Progenitor cell of endocrine pancreas (in vitro differentiated cells): ENCODE measurements at places on chromosomes 1 and 21. TPM values are rescaled to one million over a fixed set of nuclear protein-coding genes. Genes with fewer than 3 reads are reported as not detected.
A peak's percentile ranks its signal among the peaks of the same experiment; 100 is the strongest.

DNA sequence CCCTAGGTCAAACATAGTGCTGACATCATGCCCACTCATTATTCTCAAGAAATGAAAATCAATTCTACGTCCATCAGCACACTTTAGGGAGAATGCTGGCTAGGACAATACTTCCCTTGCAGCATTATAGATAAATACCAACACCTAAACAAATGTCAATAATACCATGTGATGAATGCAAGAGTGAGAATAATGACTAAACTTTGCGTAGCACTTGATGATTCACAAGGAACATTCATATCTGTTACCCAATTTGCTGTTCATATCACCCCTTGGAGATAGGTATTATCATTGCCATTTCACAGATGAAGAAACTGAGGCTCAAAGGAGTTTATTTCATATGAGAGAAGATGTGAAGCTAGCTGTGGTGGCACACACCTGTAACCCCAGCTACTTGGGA is 24.8 kb upstream of the EPS15 start:
- no peak for DNase-seq
- H3K27me3 ChIP-seq = no peaks in the 10 kb centered on the region
- H3K36me3 ChIP-seq = no peaks in the 10 kb centered on the region
- H3K4me1 ChIP-seq = peaks cover 3% of the 10 kb centered on the region
- no peak overlapping the region for H3K4me3 ChIP-seq
- H3K27ac ChIP-seq = no peak overlapping the region

- H3K4me1 ChIP-seq = peaks cover 10% of the 10 kb centered on the region
- DNase-seq = no peak
- H3K36me3 ChIP-seq = peaks cover 6% of the 10 kb centered on the region
- H3K27ac ChIP-seq = no peak overlapping the region
- no peaks in the 10 kb centered on the region for H3K27me3 ChIP-seq
- H3K4me3 ChIP-seq = no peak overlapping the region
Observed at GRCh38 chr1:6365047-6365446, 28.5 kb downstream of the ACOT7 start.

DNA sequence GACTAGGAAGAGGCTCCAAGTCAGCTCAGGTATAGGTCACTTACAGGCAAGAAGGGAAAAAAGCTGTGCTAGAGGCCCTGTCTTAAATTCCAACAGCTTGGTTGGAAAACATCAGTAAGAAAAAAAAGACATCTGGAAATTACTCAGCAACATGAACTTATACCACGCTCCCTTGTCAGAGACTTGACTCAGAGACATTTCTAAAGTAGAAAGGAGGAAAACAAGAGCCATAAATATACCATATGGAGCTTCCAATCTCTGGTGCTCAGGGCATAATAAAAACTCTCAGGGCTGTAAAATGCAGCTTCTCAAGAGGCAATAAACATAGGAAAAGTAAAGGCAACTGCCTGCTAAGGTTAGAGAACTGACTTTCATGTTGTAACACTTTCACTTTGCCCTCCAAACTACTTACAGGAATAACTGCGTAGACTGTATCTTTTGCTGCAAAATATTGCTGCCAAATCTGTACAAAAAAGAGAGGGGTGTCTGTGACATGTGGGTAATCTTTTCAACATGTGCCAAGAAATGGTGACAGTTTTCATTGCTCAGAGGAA is 14.7 kb downstream of the ATPAF1 start:
- no peak overlapping the region for H3K27ac ChIP-seq
- no peaks in the 10 kb centered on the region for H3K4me1 ChIP-seq

- H3K4me1 ChIP-seq = no peaks in the 10 kb centered on the region
- H3K36me3 ChIP-seq = peaks cover 6% of the 10 kb centered on the region
- DNase-seq = no peak
- no peaks in the 10 kb centered on the region for H3K27me3 ChIP-seq
- H3K27ac ChIP-seq = no peak overlapping the region
- no peak overlapping the region for H3K4me3 ChIP-seq
Observed at GRCh38 chr21:45180246-45180599, 105.8 kb downstream of the ADARB1 start.

GRCh38 chr1:198253668-198254067 is 96.9 kb downstream of the NEK7 start:
- H3K36me3 ChIP-seq = no peaks in the 10 kb centered on the region
- H3K4me3 ChIP-seq = no peak overlapping the region
- H3K27ac ChIP-seq = no peak overlapping the region
- no peak for DNase-seq
- no peaks in the 10 kb centered on the region for H3K27me3 ChIP-seq

DNA sequence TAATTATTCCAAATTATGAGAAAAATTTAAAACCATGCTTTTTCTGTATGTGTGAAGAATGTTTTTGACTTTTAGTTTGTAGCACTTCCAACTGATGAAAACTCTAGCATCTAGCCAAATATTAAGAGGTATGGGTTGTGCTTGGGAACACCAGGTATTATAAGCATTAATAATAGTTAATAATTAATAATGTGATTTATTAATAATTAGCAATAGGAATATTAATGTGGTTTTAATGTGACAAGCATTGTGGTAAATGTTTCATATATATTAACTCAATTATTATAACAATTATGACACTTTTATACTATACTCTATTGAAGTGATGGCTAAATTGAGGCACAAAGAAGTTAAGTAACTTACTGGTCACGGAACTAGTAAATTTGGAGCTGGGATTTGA is 7.9 kb downstream of the SLC30A7 start:
- no peak overlapping the region for H3K27ac ChIP-seq
- H3K4me3 ChIP-seq = no peak overlapping the region
- H3K4me1 ChIP-seq = peaks cover 6% of the 10 kb centered on the region
- no peak for DNase-seq
- peaks cover 31% of the 10 kb centered on the region for H3K36me3 ChIP-seq

GRCh38 chr1:33741749-33742148 is 122.1 kb upstream of the HMGB4 start:
- no peaks in the 10 kb centered on the region for H3K36me3 ChIP-seq
- peaks cover 21% of the 10 kb centered on the region for H3K27me3 ChIP-seq
- no peak for DNase-seq

DNA sequence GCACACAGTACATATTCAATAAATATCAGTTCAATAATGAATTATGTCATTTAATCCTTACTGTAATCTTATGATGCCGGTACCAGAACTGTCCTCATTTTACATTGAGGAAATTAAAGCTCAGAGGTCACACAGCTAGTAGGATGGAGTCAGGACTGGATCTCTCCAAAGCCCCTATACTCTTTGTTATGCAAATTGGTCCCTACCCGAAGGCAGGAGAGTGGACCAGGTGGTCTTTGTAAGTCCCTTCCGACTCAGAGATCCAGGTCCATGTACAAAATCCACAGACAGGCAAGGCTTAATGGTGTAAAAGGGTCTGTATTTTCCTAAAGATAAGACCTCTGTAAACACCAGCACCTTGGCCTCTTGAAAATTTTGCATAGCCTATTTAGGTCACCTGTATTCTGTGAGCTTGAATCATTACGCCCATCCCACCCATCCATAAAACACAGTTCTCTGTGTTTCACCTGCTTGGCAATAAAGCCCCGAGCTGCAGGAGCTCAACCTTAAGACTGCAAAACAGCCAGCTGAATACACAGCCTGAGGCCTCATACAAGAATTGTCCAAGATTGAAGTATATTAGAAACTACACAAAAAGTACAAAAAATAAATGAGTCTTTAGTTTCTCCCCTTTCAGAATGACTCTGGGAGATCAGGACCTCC is 41.7 kb downstream of the PLXNA2 start:
- no peak for DNase-seq
- H3K4me1 ChIP-seq = peaks cover 21% of the 10 kb centered on the region
- no peak overlapping the region for H3K27ac ChIP-seq
- H3K36me3 ChIP-seq = peaks cover 2% of the 10 kb centered on the region
- H3K27me3 ChIP-seq = no peaks in the 10 kb centered on the region

- DNase-seq = no peak
- no peak overlapping the region for H3K4me3 ChIP-seq
- peaks cover 1% of the 10 kb centered on the region for H3K36me3 ChIP-seq
- H3K27me3 ChIP-seq = peaks cover 59% of the 10 kb centered on the region
- H3K27ac ChIP-seq = no peak overlapping the region
- peaks cover 12% of the 10 kb centered on the region for H3K4me1 ChIP-seq
Observed at GRCh38 chr1:224613486-224613885, 2.6 kb upstream of the CNIH3 start.

GRCh38 chr1:202105571-202106339 is 17.0 kb upstream of the GPR37L1 start:
- no peak for DNase-seq
- peaks cover 30% of the 10 kb centered on the region for H3K4me1 ChIP-seq
- peak overlapping the region; percentile 84 for H3K27ac ChIP-seq
- no peak overlapping the region for H3K4me3 ChIP-seq
- H3K36me3 ChIP-seq = no peaks in the 10 kb centered on the region

DNA sequence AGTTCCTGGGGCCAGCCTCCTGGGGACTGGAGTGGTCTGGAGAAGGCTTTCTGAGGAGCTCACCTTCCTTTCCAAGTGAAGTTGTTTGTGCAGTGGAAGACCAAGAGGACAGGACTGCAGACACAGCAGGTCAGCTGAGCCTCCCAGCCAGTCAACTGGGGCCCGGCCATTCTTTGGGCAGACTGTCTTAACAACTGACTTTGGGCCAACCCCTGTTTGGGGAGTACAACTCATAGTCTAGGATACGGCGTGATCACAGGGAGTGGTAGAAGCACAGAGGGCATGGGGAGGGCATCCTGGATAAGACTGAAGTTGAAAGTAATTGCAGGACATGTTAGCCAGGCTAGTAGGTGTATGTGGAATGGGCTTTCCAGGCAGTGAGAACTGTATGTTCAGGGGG is 50.3 kb downstream of the PGM1 start:
- H3K4me3 ChIP-seq = no peak overlapping the region
- H3K27me3 ChIP-seq = no peaks in the 10 kb centered on the region
- peaks cover 68% of the 10 kb centered on the region for H3K4me1 ChIP-seq
- H3K36me3 ChIP-seq = peaks cover 13% of the 10 kb centered on the region
- H3K27ac ChIP-seq = peak overlapping the region; percentile 59

- peaks cover 12% of the 10 kb centered on the region for H3K4me1 ChIP-seq
- H3K27me3 ChIP-seq = no peaks in the 10 kb centered on the region
Observed at GRCh38 chr1:171343727-171344472, 29.9 kb downstream of the FMO4 start.

DNA sequence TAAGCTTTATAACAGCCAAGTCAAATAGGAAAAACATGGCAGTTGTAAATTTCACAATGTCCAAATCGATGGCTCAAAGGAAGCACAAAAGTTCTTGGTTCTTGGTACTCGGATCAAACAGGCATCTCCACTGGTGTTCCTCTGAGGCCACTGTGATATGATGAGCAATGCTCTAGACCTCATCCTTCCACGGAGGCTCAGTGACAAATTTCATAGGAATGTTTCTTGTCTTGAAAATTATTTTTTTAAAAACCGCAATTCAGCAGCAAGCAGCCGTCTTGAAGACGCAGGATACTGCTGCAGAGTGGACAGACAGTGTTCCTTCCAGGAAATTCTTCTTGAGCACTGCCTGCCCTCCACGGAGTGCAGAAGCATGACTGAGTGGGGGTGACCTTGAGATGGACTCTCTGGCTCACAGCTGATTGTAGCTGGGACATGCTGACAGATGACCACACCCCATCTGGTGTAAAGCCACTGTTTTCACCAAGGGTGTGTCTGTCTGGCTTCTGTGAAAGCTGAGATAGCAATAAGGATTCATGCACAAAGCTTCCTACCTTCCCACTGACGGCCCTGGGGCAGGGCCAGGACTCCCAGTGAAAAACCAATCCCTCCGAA is 61.9 kb downstream of the TIAM1 start:
- H3K36me3 ChIP-seq = peaks cover 3% of the 10 kb centered on the region
- no peaks in the 10 kb centered on the region for H3K4me1 ChIP-seq
- H3K27me3 ChIP-seq = no peaks in the 10 kb centered on the region
- DNase-seq = no peak
- H3K27ac ChIP-seq = peak overlapping the region; percentile 51

DNA sequence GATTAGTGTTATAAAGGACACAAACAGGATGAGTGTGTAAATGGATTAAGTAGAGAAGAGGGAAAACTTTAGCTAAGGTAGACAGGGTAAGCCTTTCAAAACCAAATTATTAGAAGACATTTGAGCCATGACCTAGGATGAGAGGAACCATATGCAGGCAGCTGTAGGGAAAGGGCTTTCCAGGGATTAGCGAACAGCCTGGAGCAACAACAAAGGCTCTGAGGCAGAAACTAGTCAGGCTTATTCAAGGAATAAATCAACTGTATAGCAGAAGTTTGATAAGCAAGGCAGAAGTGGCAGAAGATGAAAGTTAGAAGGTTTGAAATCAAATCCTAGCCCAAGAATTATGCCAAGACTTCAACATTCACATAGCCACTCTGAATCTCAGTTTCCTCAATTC is 21.3 kb downstream of the AIDA start:
- DNase-seq = no peak
- H3K4me1 ChIP-seq = no peaks in the 10 kb centered on the region
- no peak overlapping the region for H3K27ac ChIP-seq
- peaks cover 7% of the 10 kb centered on the region for H3K36me3 ChIP-seq

- no peak for DNase-seq
- no peaks in the 10 kb centered on the region for H3K4me1 ChIP-seq
- peaks cover 4% of the 10 kb centered on the region for H3K27me3 ChIP-seq
- no peak overlapping the region for H3K27ac ChIP-seq
- no peaks in the 10 kb centered on the region for H3K36me3 ChIP-seq
- H3K4me3 ChIP-seq = no peak overlapping the region
Observed at GRCh38 chr1:231970684-231971083, 344.1 kb downstream of the DISC1 start.

DNA sequence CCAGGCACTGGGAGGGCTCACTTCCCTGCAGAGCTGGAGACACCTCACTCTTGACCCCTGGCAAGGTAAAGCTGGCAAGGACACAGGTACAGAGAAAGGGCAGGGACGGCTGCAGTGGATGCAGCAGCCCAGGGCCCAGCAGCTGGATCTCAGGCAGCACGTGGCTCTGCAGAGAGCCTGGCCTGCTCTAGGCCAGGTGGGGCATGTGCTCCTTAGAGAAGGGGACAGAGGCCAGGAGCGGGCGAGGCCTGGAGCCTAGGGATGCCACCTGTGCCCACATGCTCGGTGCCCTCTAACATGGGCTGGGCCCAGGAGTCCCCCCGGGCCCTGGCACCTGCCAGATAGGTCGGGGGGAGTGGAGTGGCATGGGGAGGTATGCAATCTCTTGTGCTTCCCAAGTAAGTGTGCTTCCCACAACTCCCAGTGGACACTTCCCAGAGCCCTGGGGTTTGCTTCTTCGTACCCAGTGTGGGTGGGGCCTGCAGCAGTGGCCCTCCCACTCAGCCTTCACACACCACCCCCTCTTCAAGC is 30.0 kb downstream of the WNT3A start:
- no peak overlapping the region for H3K4me3 ChIP-seq
- no peak overlapping the region for H3K27ac ChIP-seq
- peaks cover 33% of the 10 kb centered on the region for H3K27me3 ChIP-seq
- peaks cover 2% of the 10 kb centered on the region for H3K4me1 ChIP-seq
- DNase-seq = no peak

The INAVA gene
- total RNA-seq = 82.9 and 84.2 TPM in 2 replicates

The RGS7 gene
- total RNA-seq = 2.4 and 2.8 TPM in 2 replicates

The PPFIA4 gene
- total RNA-seq = 0.87 and 1.2 TPM in 2 replicates

The TIAM1 gene
- total RNA-seq = 35.4 and 36.8 TPM in 2 replicates

The HEYL gene
- total RNA-seq = 4.3 and 5.2 TPM in 2 replicates

The SLC16A4 gene
- total RNA-seq = 0.46 and 1.0 TPM in 2 replicates

The UBL4B gene
- total RNA-seq = 0.20 TPM in 1 of 2 replicates, not detected in the other

The HFM1 gene
- total RNA-seq = 9.0 and 9.5 TPM in 2 replicates

The MYCL gene
- total RNA-seq = 19.3 and 21.3 TPM in 2 replicates

The FAM163A gene
- 1.1 and 1.5 TPM in 2 replicates for total RNA-seq

The TARS2 gene
- total RNA-seq = 28.4 and 30.8 TPM in 2 replicates
